T-helper 1 cell treated with Interleukin-12 subunit alpha and Interleukin-12 subunit beta and Interleukin-4 antibody, amounts not matched to agents 30 ng/mL and 1 ng/mL, for 36 hours (primary cell): ENCODE measurements at places on chromosomes 16 and 17. TPM values are rescaled to one million over a fixed set of nuclear protein-coding genes. Genes with fewer than 3 reads are reported as not detected.

Gene CES3
- total RNA-seq: 9.0 and 9.6 TPM in 2 replicates

Gene PROCA1
- total RNA-seq: 5.3 and 7.1 TPM in 2 replicates

Gene SSTR5
- total RNA-seq: not detected in 2 replicates

Gene CNTNAP4
- not detected in 2 replicates for total RNA-seq

Gene KRT33A
- not detected in 2 replicates for total RNA-seq

Gene CCL3
- 114 and 123 TPM in 2 replicates for total RNA-seq

Gene MT2A
- total RNA-seq: 314 and 350 TPM in 2 replicates

Gene IL21R
- 72.3 and 73.2 TPM in 2 replicates for total RNA-seq

Gene C16orf96
- total RNA-seq: 0.07 and 0.15 TPM in 2 replicates

Gene CCL1
- 22.4 and 27.2 TPM in 2 replicates for total RNA-seq

Gene GAST
- not detected in 2 replicates for total RNA-seq

Gene CCL13
- not detected in 2 replicates for total RNA-seq

Gene NUP88
- 77.5 and 84.6 TPM in 2 replicates for total RNA-seq

Gene PRSS22
- not detected in 2 replicates for total RNA-seq

Gene FAM20A
- total RNA-seq: not detected in 2 replicates

Gene CALB2
- total RNA-seq: not detected in 2 replicates

Gene KCNH6
- not detected in 2 replicates for total RNA-seq
